ENCODE measurements at places on chromosomes 1 and 21.

- DNase-seq = no peak
These were observed 113.2 kb downstream of the PTGER3 start for GRCh38 chr1:70934194-70934961.

GRCh38 chr21:30924146-30924700 lies 42.8 kb upstream of the KRTAP11-1 start:
- DNase-seq = no peak

DNA sequence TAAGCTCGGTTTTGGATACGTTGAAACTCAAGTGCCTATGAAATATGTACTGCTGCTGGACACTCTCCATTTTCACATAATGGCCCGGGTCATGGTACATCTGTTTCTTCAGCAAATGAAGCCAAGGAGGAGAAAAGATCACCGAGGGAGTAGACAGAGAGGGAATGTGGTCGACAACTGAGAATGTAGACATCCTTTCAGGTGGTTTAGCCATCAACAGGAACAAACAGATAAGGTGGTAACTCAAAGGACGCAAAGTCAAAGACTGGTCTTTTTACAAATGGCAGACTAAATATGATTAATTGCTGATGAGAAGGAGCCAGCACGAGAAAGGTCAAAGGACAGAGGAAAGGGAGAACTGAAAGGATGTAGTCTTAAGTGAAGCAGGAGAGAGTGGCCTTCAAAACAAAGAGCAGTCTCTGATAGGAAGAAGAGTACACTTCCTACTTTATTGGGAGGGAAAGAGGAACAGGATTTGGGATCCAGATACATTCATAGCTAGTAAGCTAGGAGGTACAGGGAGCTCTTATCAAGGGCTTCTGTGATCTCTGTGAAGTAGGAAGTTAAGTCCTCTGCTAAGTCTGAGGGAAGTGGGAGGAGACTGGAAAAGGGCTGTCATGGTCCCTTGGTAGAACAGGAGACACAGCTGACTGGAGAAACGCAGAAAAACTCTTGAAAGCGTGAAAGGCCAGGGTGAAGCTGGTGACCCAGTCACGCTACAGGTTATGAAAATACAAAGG lies 28.3 kb downstream of the NUP133 start:
- no peak for DNase-seq

DNA sequence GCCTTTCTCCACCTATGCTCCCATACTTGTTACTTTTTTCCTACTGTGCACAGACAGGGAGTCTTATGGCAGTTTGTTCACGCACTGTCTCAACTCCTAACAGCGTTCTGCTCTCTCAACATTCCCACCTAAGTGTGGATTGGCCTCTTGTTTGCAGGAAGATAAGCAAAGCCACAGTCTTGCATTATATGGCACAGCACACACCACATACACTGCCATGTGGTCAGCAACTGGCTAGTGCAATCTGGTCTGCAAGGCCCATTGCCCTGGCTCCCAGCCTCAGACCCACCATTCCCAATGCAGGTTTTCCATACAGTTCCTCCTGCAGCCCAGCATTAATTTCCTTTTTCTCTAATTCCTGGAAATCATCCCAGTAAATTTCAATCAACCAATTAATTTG lies 38.3 kb upstream of the LAMC2 start:
- DNase-seq = no peak

GRCh38 chr21:41953831-41954653 lies at the start of gene C2CD2:
C2CD2 (minus strand) TSS chr21:41954018; CDS start chr21:41953648, 370 bp downstream.
- DNase-seq = peak; percentile 38

DNA sequence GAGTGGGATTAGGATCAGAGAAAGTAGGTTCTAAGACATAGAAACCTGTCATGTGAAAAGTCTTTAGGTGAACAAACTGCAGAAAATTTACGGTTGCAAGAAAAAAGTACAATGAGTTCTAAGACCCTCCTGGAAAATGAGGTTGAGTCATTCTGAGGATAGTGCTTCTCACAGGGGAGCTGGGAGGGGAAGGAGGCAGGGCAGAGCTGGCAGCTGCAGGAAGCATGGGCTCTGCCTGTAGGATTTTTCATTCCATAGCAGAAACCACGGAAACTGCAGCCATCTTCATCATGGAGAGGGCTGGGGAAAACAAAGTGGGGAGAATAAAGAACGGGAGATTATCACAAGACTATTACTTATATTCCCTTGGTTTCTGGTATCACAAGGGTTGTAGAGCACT lies 25.8 kb upstream of the THEM4 start:
- DNase-seq = no peak

- no peak for DNase-seq
These were observed 13.8 kb downstream of the USP25 start for GRCh38 chr21:15743593-15743992.

GRCh38 chr1:116667575-116668105 lies at the start of gene IGSF3:
IGSF3 (minus strand) TSS chr1:116667733; CDS start chr1:116666326, 1,407 bp downstream.
- peak; percentile 41 for DNase-seq

GRCh38 chr1:101247404-101248287 lies 10.8 kb downstream of the S1PR1 start:
- DNase-seq = no peak

GRCh38 chr1:162383516-162383915 lies 2.0 kb downstream of the C1orf226 start:
- DNase-seq = no peak

DNA sequence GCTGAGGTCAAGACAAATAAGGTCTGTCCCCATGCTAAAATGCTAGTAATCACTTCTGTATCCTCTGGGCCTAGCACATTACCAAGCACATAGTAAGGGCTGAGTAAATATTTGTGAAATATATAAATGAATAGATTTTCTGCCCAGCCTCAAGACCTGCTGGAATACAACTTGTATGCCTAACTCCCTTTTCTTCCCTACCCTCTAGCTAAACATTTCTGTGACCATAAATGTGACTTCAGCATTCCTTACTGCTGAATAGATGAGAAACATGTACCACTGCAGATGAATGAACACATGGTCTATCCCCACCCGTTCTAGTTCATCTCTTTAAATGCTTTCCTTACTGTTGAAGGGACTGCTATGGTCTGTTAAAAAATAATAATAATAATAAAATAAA lies 209.0 kb upstream of the HOOK1 start:
- no peak for DNase-seq

DNA sequence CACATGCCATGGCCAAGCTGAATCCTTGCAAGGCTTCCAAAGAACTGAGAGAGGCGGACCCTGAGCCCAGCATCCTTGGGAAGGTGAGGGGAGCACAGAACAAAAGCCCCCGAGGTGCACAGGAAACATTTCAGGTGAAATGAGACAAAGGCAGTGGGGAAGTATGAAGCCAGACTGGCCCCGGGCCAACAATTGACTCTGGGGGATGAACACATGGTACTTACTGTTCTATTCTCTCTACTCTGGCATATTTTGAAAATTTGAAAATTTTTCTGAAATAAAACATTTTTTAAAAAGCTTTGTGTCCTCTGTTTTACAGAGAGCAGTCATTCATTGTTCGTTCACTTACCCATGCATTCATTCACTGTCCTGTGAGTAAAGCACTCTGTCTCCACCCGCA lies 77.7 kb downstream of the GRIK3 start:
- no peak for DNase-seq

- DNase-seq = no peak
These were observed 7.0 kb upstream of the TNFRSF1B start for GRCh38 chr1:12159816-12160215.

DNA sequence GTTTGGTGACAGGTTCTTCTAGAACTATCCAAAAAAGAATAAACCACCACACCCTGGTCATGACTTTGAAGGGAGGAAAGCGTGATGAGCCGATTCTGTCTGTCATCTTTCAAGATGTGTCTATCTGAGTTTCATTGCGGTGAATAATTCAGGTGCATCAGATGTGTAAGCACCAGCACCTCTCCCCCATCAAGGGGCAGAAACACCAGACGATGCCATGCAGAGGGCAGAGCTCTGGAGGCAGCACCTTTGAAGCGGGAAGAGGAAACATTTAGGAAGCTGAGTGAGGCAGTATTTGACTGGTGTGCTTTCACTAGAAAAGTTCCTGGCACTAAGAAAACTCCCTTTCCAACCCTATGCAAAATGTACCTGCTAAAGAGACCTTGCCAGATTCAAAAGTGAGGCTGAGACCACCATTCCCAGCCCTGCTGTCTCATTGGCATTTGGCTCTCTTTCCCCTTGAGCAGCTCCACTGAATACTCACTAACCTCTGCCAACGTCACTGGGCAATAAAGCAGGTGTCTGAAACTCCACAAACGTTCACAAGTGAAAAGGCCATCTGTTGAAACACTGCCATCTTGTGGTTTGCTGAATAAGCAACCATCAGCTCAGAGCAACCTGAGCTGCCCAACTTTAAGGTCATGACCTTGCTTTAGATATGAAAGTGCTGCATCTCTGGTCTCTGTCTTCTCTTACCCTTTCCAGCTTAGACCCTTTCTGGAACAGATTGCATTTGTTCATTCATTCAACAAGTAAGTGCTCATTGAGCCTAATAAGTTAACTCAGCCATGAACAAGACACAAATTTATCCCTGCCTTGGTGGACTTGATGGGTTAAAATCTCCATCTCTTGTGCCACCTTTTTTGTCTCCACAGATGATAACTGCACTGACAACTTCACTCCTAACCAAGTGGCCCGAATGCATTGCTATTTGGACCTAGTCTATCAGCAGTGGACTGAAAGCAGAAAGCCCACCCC lies 228.6 kb downstream of the PAPPA2 start:
- no peak for DNase-seq

DNA sequence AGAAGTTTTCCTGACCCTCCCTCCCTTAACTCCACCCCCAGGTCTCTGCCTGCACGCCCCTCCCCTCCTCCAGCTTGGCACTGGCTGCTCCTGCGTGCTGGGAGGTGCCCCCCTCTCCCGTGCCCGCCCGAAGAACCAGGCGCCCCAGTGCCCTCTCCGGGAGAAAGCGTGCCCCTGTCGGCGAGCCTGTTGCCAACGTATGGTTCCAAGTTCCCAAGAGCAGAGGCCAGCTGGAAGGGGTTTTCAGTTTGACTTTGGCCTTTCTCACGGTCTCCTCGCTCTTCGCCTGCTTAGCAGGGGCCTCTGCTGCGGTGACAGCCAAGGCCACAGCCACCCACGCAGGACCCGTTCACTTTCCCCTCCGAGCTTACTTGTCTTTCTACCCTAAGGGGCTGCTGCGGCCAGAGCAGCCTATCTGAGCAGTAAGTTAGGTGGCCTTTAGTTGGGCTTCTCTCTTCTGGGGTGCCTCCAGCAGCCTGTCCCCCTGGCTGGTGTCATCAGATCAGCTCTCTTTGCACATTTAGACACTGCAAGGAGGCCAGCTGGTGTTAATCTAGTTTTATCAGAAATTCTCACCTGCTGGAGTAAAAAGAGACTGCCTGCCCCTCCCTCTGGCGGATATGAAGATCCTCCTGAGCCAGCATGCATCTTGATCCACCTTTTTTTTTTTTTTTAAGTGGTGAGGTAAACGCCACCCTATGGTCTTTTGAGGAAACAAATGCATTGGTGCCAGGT lies 1.5 kb downstream of the STUM start:
- peak; percentile 3 for DNase-seq

GRCh38 chr1:240402326-240402725 lies 209.6 kb downstream of the GREM2 start:
- DNase-seq = no peak

DNA sequence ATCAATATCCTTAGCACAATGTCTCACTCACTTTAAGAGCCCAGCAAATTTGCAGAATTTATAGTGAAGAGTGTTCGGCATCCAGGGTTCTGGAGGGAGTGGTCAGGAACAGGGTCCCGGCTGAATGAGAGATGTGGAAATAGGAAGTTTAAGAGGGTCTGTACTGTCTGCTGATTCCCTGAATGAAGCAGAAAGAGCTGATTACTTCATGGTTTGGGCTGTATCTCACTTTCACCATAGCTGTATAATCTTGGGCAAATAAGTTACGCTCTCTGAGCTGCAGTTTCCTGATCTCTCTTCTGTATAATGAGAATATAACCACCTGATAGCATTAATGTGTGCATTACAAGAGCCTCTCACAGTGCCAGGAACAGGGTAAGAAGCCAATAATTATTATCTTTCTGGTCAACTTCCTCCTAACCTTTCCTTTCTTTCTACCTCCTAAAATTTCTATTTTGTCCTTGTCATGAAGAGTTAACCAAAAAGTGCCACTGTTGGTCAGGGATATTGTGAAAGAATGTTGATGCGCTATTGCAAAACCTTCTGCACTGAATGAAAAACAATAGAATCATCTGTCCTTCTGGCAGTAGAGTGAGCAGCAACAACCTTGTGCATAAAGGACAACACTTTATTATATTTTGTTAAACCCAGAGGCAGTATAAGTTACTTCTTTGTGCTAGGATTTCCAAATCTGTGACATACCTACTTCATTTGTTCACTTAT lies 14.7 kb upstream of the PTGFR start:
- no peak for DNase-seq

GRCh38 chr1:203174324-203174985 lies 1.2 kb downstream of the MYBPH start:
- no peak for DNase-seq

DNA sequence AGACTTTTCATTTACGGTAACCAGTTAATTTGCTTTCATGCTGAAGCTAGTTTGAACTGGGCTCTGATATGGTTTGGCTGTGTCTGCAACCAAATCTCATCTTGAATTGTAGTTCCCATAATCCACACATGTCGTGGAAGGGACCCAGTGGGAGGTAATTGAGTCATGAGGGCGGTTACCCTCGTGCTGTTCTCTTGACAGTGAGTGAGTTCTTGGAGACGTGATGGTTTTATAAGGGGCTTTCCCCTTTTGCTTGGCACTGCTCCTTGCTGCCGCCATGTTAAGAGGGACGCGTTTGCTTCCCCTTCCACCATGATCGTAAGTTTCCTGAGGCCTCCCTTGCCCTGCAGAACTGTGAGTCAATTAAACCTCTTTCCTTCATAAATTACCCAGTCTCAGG lies 10.3 kb upstream of the FHAD1 start:
- DNase-seq = no peak

GRCh38 chr1:234683127-234683860 lies 73.3 kb upstream of the IRF2BP2 start:
- no peak for DNase-seq

GRCh38 chr1:59232216-59232615 lies 64.7 kb upstream of the FGGY start:
- no peak for DNase-seq

GRCh38 chr1:233587958-233588799 lies 25.7 kb upstream of the KCNK1 start:
- no peak for DNase-seq

Data from stimulated activated CD4-positive, alpha-beta T cell treated with anti-CD3 and anti-CD28 coated beads, Interleukin-1b, Interleukin-23, amount 100 ng/mL, for 48 hours (primary cell).